ENCODE measurements at places on chromosomes 6 and 20. TPM values are rescaled to one million over a fixed set of nuclear protein-coding genes. Genes with fewer than 3 reads are reported as not detected.

- DNase-seq: no peak
- H3K4me3 ChIP-seq: no peak overlapping the region
- peaks cover 7% of the 10 kb centered on the region for H3K36me3 ChIP-seq
- H3K27me3 ChIP-seq: peaks cover 1% of the 10 kb centered on the region
Observed at GRCh38 chr20:49833483-49833882, 20.9 kb downstream of the SLC9A8 start.

The ZSCAN31 gene
- polyA plus RNA-seq: 1.5 TPM

GRCh38 chr6:167410462-167410861 lies 85.6 kb downstream of the TTLL2 start:
- DNase-seq: no peak
- no peak overlapping the region for H3K4me3 ChIP-seq
- no peaks in the 10 kb centered on the region for H3K27me3 ChIP-seq
- no peaks in the 10 kb centered on the region for H3K36me3 ChIP-seq
- no peaks in the 10 kb centered on the region for H3K4me1 ChIP-seq

DNA sequence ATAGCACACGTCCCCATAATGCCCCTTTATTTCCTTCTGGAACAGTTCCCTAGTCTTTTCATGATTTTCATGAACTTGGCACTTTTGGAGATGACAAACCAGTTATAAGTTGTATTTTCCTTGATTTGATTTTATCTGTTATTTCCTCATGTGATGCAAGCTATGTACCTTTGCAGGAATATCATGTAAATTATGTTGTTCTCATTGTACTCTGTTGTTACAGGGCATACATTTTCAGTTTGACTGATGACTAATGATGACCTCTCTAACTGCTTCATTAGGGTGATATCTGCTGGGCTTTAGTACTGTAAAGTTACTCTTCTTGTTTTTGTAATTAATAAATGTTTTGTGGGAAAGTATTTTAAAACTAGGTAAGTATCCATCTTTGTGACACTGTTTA lies 147.3 kb downstream of the ZFAND3 start:
- H3K36me3 ChIP-seq: no peaks in the 10 kb centered on the region
- H3K27me3 ChIP-seq: peaks cover 5% of the 10 kb centered on the region
- DNase-seq: no peak
- H3K27ac ChIP-seq: no peak overlapping the region

The NHSL1 gene
- not detected for polyA plus RNA-seq

GRCh38 chr20:9498322-9498721 lies 16.1 kb upstream of the LAMP5 start:
- no peak overlapping the region for H3K27ac ChIP-seq
- DNase-seq: no peak
- no peaks in the 10 kb centered on the region for H3K36me3 ChIP-seq
- H3K4me1 ChIP-seq: no peaks in the 10 kb centered on the region
- H3K27me3 ChIP-seq: no peaks in the 10 kb centered on the region

- no peak overlapping the region for H3K4me3 ChIP-seq
- no peak for DNase-seq
- no peaks in the 10 kb centered on the region for H3K36me3 ChIP-seq
Observed at GRCh38 chr20:6299456-6299855, 176.6 kb upstream of the FERMT1 start.

The PROKR2 gene
- not detected for polyA plus RNA-seq
